ENCODE measurements at places on chromosomes 2 and 18. TPM values are rescaled to one million over a fixed set of nuclear protein-coding genes. Genes with fewer than 3 reads are reported as not detected.

SCG2 gene
- total RNA-seq: 1.3 TPM

RETREG2 gene
- total RNA-seq: 87.8 TPM

CACNB4 gene
- 0.14 TPM for total RNA-seq

FEV gene
- not detected for total RNA-seq

TEX44 gene
- total RNA-seq: not detected

SLC4A5 gene
- total RNA-seq: 0.40 TPM

SCYGR1 gene
- total RNA-seq: not detected

CFC1 gene
- total RNA-seq: not detected

TDRD15 gene
- not detected for total RNA-seq

RAB17 gene
- 0.12 TPM for total RNA-seq

ANKRD12 gene
- 4.9 TPM for total RNA-seq

FSHR gene
- total RNA-seq: not detected

TMEM182 gene
- total RNA-seq: 4.6 TPM

STEAP3 gene
- total RNA-seq: 47.6 TPM

IL1RL2 gene
- not detected for total RNA-seq

ABCG5 gene
- not detected for total RNA-seq

GRHL1 gene
- total RNA-seq: 0.79 TPM
